ENCODE measurements at places on chromosomes 2 and 18.

GRCh38 chr2:10160203-10160955, 37.8 kb downstream of the RRM2 start:
- DNase-seq: no peak

- DNase-seq: no peak
Measured at GRCh38 chr18:7369006-7369405, 138.1 kb downstream of the LRRC30 start.

DNA sequence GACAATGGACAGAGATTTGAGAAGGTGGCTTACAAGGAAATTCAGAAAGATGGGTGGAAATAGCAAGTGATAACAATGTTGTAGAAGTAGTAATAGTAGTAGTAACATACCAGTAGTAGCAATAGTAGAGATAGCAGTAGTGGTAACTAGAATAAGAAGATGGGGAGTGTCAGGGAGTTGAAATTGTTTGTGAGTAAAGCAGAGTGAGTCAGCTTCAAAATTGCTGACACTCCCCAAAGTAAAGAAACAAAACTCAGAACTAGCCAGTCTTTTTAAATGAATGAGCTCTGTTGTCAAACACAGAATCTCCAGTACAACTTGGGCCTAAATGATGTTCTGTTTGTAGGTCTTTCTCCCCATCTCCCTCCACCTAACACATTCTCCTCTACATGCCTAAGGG, 1040.9 kb downstream of the CBLN2 start:
- no peak for DNase-seq

DNA sequence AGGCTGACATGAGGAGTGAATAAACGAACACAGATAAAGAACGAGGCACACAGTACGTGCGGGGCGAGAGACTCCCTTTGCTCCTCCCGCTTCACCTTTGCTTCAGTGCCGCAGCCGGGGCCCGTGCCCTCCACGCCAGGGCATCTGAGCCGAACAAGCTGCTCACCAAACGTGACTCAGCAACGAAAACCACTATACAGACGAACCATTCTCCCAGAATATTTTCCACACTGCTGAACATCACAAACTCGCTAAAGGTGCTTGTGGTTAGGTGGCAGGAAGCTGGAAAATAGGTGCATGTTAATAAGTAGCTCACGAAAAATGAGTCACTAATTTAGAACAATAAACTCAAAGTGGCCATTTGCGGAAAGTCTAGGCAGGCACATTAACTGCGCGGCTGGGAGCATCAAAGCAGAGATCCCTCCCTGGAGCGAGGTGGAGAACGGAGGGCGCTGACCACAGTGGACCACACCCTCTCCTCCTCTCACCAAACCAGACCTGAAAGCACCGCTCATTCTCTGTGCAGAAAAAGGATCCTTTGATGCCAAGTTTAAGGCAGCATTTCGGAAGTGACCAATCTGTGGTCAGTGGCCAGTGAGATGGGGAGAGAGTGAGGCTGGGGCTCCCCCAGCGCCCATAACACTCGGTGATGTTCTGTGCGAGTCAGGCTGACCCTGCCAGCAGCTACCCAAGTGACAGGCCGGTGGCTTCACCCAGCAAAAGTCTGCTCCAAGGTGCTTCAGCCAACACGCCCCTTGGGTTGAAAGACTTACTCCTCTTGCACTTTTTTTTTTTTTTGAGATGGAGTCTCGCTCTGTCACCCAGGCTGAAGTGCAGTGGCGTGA, 153.2 kb downstream of the HDAC4 start:
- peak; percentile 36 for DNase-seq

DNA sequence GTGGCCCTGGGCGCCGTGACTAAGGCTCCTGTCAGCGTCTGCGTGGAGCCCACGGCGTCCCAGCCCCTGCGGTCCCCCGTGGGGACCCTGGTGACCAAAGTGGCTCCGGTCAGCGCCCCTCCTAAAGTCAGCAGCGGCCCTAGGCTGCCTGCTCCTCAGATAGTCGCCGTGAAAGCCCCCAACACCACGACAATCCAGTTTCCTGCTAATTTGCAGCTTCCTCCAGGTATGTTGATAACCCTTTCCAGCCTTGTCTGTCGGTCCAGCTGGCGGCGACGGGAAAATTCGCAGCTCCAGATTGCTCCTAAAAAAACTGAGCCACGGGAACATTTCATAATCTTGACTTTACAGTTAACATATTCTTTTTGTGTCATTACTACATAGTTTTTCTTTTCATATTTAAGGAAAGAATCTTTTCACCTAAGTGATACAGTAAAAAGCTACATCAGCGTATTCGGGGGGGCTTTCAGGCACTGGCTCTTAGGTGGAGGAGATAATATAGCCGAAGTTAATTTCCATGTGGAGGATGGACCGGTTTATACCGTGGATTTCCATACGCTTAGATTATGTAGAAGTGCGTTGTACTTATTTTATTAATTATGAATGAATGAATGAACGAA, 916 bp downstream of the TAF4B start:
- no peak for DNase-seq

DNA sequence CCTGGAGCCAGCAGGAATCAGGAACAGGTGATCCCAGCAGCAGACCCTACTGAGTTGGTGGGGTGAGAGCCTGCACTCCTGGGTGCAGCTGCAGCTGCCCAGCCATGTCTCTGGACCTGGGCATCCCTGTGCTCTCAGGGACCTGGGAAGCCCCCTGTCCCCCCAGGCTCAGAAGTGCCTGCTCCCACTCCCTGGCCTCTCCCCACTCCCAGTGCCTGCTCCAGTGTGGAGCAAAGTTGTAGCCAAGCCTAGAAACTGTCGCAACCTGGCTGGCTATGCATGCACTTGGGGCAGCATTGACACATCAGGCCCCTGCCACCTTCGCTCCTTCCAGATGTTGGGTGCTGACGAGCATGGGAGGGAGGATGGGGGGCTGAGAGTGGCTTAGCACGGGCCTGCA, 1124.7 kb upstream of the ACVR2A start:
- no peak for DNase-seq

- no peak for DNase-seq
Measured at GRCh38 chr2:101427240-101427639, 39.9 kb upstream of the CREG2 start.

DNA sequence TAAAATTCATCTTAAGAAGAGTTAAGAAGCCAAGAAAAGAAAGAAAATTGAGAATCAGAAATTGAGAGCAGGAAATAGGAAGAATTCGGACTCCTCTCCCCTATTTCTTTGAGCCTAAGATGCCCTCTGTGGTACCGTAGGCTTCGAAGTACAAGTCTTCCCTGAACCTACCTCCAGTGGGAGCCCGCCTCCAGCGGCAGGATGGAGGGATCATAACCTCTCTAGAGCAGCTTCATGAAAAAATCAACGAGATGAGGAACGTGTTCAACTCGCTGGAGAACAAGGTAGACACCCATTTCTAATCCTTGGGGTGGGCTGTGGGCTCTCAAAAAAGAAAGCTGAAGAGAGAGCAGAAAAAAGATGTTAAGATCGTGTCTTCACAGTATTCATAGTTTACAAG, 36.3 kb downstream of the ARHGEF33 start:
- no peak for DNase-seq

GRCh38 chr18:23619388-23619881, 33.1 kb upstream of the NPC1 start:
- DNase-seq: peak; percentile 1

DNA sequence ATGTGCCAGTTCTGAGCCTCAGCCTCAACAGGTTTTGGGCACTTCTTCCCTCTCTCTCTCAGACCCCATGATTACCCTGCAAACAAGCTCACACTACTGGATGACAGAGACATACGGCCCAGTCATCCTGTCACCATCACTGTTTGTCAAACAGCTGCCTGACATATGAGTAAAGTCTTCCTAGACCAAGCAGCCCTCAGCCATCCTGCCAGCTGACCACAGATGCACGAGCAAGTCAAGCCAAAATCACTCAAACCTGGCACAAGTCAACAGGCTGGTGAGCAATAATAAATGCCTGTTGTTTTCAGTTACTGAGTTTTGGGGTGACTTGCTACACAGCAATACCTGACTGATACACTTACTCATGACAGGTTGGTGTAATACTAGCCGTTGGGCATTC, 75.5 kb upstream of the KLF7 start:
- DNase-seq: no peak
